ENCODE measurements at places on chromosomes 3 and 15. TPM values are rescaled to one million over a fixed set of nuclear protein-coding genes. Genes with fewer than 3 reads are reported as not detected.

- H3K4me1 ChIP-seq, result no peaks in the 10 kb centered on the region
- H3K4me3 ChIP-seq, result no peak overlapping the region
- no peak for DNase-seq
- H3K27ac ChIP-seq, result no peak overlapping the region
- no peaks in the 10 kb centered on the region for H3K36me3 ChIP-seq
Observed at GRCh38 chr3:117616227-117616626, 906.6 kb downstream of the TUSC7 start.

CACNA2D3 gene
- 0.34 TPM for total RNA-seq

DNA sequence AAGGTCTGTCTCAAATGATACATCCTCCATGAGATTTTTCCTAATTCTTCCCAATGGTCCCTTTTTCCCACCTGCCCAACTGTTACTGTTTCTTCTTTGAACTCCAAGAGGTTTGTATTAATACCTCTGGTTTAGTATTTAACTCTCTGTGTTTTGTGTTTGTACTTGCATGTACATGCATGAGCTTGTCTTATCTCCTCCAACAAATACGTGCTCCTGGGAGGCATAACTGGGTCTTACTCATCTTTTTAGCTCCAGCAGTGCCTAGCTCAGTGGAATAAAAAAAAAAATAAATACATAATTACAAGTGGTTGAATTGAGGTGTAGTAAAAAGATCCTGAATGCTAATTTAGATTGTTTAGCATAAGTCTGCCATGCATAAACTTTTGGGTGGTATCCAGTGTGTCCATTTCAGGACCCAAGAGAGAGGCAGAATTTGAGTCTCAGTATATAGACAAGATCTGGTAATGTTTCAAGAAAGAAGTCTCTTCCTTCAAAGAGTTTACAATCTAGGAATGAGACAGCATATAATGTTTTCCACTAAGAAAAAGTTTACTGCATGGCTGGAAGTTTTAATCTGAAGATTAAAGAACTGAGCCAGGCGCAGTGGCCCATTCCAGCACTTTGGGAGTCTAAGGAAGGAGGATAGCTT lies 1.7 kb upstream of the LYSMD2 start:
- no peaks in the 10 kb centered on the region for H3K27me3 ChIP-seq
- no peak for DNase-seq
- H3K4me1 ChIP-seq, result peaks cover 5% of the 10 kb centered on the region

DNA sequence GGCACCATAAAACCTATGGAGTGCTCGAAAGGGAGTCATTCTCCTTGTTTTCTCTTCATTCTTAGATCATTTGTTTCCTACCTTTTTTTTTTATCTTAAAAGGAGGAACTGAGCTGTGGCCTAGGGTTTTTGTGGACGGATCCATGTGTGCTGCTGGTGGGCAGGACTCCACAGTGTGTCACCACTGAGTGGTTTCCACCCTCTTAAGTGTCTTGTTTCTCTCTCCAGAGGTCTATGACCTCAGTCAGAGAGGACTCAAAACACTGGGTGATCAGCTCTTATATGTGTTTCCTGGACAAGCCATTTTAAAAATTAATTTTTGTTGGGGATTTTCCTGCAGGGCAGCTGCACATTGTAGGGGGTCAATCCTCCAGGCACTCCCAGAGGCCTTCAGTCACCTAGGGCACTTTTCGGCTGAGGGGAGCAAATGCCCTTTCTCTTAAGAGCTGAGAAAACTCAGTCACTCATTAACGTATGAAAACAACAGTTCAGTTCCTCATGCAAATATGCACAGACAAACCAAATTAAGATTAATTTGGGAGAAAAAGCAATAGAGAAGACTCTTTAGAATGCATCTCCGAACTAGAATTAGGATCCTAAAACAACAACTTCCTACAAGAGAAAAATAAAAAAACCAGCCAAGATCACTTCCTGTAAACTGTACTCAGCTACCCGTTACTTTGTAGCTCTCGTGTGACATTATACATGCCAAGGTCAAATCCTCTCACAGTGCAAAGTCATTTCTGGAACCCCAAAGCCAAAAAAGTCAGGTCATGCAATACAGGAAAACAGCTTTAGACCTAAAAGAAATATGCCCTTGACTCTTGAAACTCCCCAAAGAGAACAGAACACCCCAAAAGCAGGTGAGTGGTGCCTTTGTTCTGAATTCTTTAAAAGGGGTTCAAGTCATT lies 27.6 kb upstream of the FAM3D start:
- no peak overlapping the region for H3K4me3 ChIP-seq
- H3K36me3 ChIP-seq, result no peaks in the 10 kb centered on the region
- no peaks in the 10 kb centered on the region for H3K27me3 ChIP-seq
- no peak for DNase-seq

DNA sequence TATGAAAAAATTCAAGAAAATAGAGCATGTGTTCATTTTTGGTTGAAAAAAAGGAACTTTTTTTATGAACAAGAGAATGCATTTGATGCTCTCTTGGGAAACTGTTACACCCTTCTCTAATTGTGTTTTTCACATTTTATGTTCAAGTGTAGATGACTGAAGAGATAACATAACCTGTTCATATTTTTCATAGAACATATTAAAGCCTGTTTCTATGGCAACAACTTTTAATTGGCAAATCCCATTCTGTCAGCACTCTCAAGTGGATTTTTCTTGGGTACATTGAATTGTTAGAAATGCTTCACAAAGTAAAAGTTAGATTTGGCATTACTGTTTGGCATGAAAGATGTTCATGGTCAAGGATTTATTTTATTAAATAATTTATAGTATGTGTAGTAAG lies 117.5 kb downstream of the MBNL1 start:
- DNase-seq, result no peak
- H3K4me1 ChIP-seq, result peaks cover 6% of the 10 kb centered on the region
- no peak overlapping the region for H3K4me3 ChIP-seq
- H3K27me3 ChIP-seq, result no peaks in the 10 kb centered on the region
- H3K27ac ChIP-seq, result peak overlapping the region; percentile 62

GRCh38 chr3:167318306-167318705 lies 61.8 kb downstream of the ZBBX start:
- H3K4me1 ChIP-seq, result no peaks in the 10 kb centered on the region
- no peak overlapping the region for H3K4me3 ChIP-seq
- no peak for DNase-seq
- no peaks in the 10 kb centered on the region for H3K36me3 ChIP-seq
- no peak overlapping the region for H3K27ac ChIP-seq

- no peak overlapping the region for H3K27ac ChIP-seq
- no peak for DNase-seq
- H3K36me3 ChIP-seq, result peaks cover 46% of the 10 kb centered on the region
- H3K4me1 ChIP-seq, result no peaks in the 10 kb centered on the region
- no peaks in the 10 kb centered on the region for H3K27me3 ChIP-seq
- no peak overlapping the region for H3K4me3 ChIP-seq
Observed at GRCh38 chr3:128814060-128814459, 65.4 kb upstream of the ACAD9 start.

- H3K36me3 ChIP-seq, result no peaks in the 10 kb centered on the region
- no peaks in the 10 kb centered on the region for H3K4me1 ChIP-seq
- no peak overlapping the region for H3K4me3 ChIP-seq
- H3K27ac ChIP-seq, result no peak overlapping the region
- no peaks in the 10 kb centered on the region for H3K27me3 ChIP-seq
- DNase-seq, result no peak
Observed at GRCh38 chr3:71640331-71640983, 56.9 kb upstream of the FOXP1 start.

C3orf62 gene
- 4.8 TPM for total RNA-seq

DNA sequence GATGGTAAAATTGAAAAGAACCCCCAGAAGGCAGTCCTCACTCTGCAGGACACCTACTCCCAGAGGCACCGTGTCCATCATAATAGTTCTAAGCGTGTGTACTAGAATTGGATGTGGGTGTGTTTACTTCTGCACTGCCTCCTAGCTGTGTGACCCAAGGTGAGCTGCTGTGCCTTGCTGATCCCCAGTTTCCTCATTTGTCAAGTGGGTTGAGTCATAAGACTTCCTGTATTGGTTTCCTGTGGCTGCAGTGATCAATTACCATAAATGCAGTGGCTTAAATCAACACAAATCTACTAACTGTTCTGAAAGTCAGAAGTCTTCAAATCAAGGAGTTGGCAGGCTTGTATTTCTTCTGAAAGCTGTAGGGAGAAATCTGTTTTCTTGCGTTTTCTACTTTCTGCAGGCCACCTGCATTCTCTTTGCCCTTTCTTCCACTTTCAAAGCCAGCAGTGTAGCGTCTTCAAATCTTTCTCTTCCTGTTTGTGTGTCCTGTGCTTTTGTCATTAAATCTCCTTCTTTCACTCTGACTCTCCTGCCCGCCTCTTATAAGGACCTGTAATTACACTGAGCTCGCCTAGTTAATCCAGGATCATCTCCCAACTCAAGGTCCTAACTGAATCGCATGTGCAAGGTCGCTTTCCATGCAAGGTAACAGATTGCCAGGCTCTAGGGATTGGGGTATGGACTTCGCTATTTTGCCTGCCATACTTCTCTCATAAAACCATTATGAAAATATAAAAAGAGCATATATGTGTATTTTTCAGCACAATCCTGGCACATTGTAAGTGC lies 59.0 kb downstream of the RORA start:
- H3K36me3 ChIP-seq, result no peaks in the 10 kb centered on the region
- H3K27me3 ChIP-seq, result no peaks in the 10 kb centered on the region
- no peaks in the 10 kb centered on the region for H3K4me1 ChIP-seq
- no peak for DNase-seq

- H3K36me3 ChIP-seq, result peaks cover 29% of the 10 kb centered on the region
- H3K27ac ChIP-seq, result no peak overlapping the region
- no peak overlapping the region for H3K4me3 ChIP-seq
Observed at GRCh38 chr3:14152233-14152962, 26.0 kb downstream of the XPC start.

GRCh38 chr3:4507024-4507596 lies 14.0 kb downstream of the ITPR1 start:
- no peak overlapping the region for H3K4me3 ChIP-seq
- H3K27ac ChIP-seq, result no peak overlapping the region
- no peaks in the 10 kb centered on the region for H3K36me3 ChIP-seq
- H3K27me3 ChIP-seq, result no peaks in the 10 kb centered on the region
- no peaks in the 10 kb centered on the region for H3K4me1 ChIP-seq
- DNase-seq, result no peak

DNA sequence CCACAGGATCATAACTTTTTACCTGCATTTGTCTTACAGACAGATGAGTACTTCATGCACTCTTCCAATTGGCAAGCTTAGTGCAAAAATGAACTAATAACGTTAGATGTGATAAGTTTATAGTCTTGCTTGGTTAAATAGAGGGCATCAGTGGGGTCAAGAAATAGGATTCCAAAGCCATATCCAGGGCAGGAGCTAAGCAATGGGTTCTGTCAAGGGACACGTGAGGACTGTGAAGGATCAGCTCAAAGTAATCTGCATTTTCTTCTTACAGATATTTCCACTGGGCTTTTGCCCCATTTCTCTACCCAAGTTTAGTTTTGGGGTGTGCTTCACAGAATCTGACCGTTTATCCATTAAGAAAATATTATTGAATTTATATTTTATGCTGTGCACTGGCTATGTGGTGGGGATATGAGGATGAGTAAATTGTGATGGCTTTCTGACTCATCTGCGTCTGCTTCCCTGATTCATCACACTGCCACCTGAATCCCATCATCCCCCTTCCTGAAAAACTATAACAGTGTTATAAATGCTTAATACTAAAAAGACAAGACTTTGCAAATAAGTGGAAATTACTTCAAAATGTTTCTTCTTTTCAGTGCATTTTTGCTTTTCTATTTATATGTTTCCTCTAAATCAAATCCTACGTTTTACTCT lies 17.5 kb downstream of the PPP2R3A start:
- no peaks in the 10 kb centered on the region for H3K27me3 ChIP-seq
- no peaks in the 10 kb centered on the region for H3K36me3 ChIP-seq
- H3K4me1 ChIP-seq, result peaks cover 26% of the 10 kb centered on the region
- peak overlapping the region; percentile 51 for H3K27ac ChIP-seq
- peak overlapping the region; percentile 34 for H3K4me3 ChIP-seq

- no peak overlapping the region for H3K4me3 ChIP-seq
- no peak for DNase-seq
- H3K4me1 ChIP-seq, result peaks cover 15% of the 10 kb centered on the region
- H3K36me3 ChIP-seq, result no peaks in the 10 kb centered on the region
- H3K27ac ChIP-seq, result no peak overlapping the region
Observed at GRCh38 chr15:66954601-66955000, 110.8 kb upstream of the SMAD3 start.

DNA sequence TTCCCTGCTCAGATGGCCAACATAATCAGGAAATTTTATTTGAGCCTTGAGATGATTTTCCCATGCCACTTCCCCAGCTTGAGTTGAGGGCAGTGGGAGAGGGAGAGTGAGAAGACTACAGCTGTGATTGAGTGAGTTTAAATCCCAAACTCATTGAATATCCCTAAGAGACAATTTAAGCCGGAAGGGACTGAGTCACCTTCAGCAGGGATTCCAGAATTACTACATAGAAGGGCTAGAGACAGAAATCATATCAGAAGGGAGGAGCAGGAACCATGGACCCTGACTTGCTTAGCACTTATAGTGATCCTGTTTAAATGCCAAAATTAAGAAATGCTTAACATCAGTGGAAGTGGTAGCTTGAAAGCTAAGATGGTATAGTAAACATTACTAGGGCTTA lies 312.2 kb upstream of the SLCO3A1 start:
- H3K4me1 ChIP-seq, result peaks cover 11% of the 10 kb centered on the region
- H3K27ac ChIP-seq, result no peak overlapping the region
- no peaks in the 10 kb centered on the region for H3K36me3 ChIP-seq
- no peaks in the 10 kb centered on the region for H3K27me3 ChIP-seq
- no peak overlapping the region for H3K4me3 ChIP-seq
- no peak for DNase-seq

DNA sequence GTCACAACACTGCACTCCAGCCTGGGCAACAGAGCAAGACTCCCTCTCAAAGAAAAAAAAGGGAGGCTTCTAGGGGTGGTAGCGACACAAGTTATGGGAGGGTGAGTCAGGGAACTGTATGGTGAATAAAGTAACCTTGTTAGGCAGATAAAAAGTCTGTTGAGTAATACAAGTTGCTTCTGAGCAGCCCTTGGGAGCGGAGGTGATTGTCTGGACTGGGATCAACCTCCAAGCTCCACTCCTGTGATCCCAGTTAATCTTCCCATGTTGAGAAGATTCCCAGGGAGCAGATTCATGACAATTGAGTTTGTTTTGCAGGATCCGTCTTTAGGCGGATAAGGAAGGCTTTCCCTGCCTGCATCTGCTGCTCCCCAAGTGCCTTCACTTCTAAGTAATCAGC lies 335.9 kb downstream of the THSD4 start:
- DNase-seq, result no peak
- no peak overlapping the region for H3K4me3 ChIP-seq
- H3K27ac ChIP-seq, result no peak overlapping the region
- H3K4me1 ChIP-seq, result peaks cover 6% of the 10 kb centered on the region

ADAMTSL3 gene
- total RNA-seq, result 3.0 TPM

TNNC1 gene
- total RNA-seq, result 12.4 TPM

GOLGA8G gene
- total RNA-seq, result not detected

FBXO40 gene
- not detected for total RNA-seq

- H3K4me3 ChIP-seq, result no peak overlapping the region
- peaks cover 15% of the 10 kb centered on the region for H3K4me1 ChIP-seq
- H3K27ac ChIP-seq, result no peak overlapping the region
Observed at GRCh38 chr3:9224490-9224889, 25.0 kb downstream of the SRGAP3 start.
